ENCODE measurements at places on chromosomes 3 and 15. TPM values are rescaled to one million over a fixed set of nuclear protein-coding genes. Genes with fewer than 3 reads are reported as not detected.

The SYNPR gene
- not detected for total RNA-seq

The GOLGA8K gene
- 0.93 TPM for total RNA-seq

The RTP4 gene
- total RNA-seq, result 9.0 TPM

The CCR8 gene
- total RNA-seq, result not detected

GRCh38 chr15:39340903-39341645 is 239.8 kb upstream of the THBS1 start:
- DNase-seq, result no peak

- DNase-seq, result no peak
Measured at GRCh38 chr3:184682671-184683070, 29.2 kb downstream of the MAGEF1 start.

GRCh38 chr3:170012683-170013400 is 25.0 kb upstream of the GPR160 start:
- no peak for DNase-seq

The NPTN gene
- total RNA-seq, result 39.0 TPM

GRCh38 chr3:100693225-100693624 is 16.1 kb upstream of the TFG start:
- no peak for DNase-seq

The GP9 gene
- not detected for total RNA-seq

The LEKR1 gene
- 2.9 TPM for total RNA-seq

DNA sequence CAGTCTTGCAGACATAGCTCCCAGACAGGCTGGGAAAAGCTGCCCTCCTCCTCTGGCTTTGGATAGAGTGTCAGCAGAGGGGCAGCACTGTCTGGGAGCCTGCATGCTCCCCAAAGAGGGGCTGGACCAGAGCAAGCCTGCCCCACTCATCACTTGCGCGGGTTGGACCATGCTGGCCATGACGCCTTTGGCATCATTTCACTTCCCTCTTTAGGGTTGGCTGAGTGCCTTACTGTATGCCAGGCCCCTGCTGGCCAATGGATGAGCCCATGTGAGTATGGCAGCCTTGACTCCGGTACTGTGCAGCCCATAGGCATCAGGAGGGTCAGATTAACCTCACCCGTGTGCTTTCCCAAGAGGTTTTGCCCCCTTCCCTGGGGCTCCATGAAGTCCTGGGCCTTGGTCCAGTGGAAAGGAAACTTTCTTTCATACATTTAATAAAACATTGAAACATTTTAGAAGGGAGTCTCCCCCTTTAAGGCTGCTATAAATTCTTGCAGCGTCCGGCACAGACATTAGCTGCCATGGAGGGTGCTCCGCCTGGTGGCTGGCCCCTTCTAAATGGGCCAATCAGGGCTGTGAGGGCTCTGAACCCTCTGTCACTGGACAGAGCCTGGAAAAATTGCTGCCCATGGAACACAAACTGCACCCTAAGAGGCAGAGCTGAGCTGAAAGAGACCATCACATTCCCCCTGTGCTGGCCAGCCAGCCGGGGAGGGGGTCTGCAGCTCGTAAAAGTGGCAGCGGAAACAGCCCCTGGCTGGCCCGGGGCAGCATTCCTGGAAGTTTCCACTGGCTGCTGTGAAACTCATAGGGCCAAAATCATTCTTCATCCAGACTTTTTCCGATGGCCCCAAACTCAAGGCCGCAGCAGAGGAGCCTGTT is 20.8 kb upstream of the DUSP7 start:
- DNase-seq, result no peak

DNA sequence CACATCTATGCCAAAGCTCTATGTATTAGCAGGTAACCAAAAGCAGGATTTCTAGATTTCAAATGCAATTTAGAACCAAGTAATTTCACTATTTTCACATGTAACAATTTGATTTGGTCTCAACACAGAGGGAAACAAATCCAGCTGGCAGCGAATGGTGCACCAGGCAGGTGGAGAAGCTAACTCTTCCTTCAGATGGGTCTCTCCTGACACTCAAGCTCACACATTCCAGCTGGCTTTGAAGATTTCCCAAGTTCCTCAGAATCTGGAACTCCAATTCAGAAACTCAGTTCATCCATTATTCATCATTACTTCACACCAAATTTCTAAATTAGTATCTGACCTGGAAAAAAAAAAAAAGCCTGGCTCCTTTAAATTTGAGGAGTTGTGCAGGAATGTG is 318.1 kb upstream of the NECTIN3 start:
- no peak for DNase-seq

The CPA3 gene
- not detected for total RNA-seq
